HuH-7.5 (cell line): ENCODE measurements at places on chromosomes 12 and 14.

- no peak for DNase-seq
Measured at GRCh38 chr12:53712059-53712643, 15.1 kb downstream of the CALCOCO1 start.

- peak; percentile 38 for DNase-seq
Measured at GRCh38 chr12:62900686-62901272, 34.2 kb downstream of the PPM1H start.

DNA sequence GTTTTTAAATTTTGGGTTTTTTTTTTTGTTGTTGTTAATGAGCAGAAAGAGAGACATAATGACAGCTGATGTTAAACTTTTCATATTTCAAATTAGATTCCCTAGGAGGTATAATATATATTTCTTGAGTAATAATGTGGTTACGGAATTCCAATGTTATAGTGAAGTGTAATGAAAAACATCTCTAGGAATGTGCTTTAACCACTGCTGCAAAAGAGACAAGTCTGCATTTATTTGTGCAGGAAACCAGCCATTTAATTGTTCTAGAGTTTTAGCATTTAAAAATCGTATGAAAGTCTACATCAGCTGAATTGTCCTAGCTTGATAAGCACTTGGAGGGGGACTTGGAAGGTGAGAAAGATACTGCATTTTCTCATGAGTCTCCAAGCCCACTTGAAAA, 14.3 kb downstream of the SERPINA10 start:
- no peak for DNase-seq

GRCh38 chr12:1916371-1917171, 1.9 kb downstream of the CACNA2D4 start:
- DNase-seq: no peak

- no peak for DNase-seq
Measured at GRCh38 chr12:106957583-106957982, 1.9 kb downstream of the TMEM263 start.

DNA sequence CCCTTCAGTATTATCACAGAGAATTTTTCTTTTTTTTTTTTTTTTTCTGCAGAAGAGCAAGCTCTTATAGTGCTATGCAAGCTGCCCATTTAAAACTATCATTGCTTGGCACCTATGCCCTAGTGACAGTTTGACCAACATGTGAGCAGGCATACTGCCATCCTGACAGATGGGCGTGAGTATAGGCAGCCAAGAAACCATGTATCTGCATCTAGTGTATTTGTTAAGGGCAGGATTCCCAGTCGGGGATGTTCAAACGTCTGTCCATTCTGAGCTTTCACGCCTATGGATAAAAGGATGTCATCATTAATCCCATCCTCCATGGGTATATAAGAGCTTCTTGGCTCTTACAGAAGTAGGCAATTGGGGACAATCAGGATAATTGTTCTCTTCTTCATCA, 8.8 kb downstream of the VRK1 start:
- DNase-seq: no peak

GRCh38 chr14:59310633-59311032, 122.2 kb downstream of the DAAM1 start:
- DNase-seq: no peak

DNA sequence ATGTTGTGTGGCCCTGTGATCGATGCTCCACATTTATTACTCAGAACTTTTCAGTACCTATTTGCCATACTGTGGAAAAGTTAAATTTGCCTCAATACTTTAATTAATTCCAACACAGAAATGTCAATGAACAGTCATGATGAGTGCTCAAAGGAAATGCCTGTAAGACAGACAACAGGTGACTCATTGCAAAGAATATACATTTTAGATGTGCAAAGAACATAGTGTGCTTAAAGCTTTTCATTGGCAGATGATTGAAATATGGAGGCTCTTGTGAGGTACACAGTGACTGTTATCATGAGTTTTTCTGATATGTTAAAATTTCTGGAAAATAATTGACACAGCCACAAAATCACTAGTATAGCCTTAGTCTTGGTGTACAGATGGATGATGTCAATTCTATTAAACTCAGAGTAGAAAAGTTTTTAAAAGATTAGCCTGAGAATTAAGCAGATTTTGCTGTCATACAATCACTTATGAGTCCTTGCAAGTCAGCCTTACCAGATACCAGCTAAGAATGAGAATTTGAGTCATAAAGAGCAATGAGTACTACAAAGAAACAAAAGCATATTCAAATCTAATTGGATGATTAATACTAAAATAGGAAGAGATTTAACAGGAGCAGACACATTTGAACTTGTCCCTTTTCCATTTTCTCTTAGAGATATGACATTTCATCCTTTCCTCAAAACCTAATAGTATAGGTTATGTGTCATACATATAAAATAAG, 544.1 kb downstream of the KCNH5 start:
- no peak for DNase-seq

DNA sequence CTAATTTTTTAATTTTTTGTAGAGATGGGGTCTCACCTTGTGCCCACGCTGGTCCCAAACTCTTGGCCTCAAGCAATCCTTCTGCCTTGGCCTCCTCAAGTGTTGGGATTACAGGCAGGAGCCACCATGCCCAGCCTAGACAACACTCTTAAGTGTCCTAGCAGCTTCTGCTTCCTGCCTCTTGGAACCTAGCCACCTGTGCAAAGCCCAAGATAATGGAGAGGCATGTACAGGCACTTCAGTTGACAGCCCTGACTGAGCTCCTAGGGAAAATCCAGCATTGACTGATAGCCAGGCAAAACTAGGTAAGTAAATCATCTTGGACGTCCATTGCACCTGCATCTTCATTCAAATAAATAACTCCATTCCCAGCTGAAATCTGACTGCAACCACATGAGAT, 15.5 kb downstream of the COX14 start:
- no peak for DNase-seq
